ENCODE measurements at places on chromosomes 6 and 20.

GRCh38 chr6:5457041-5457440, 195.7 kb downstream of the FARS2 start:
- no peak for DNase-seq

DNA sequence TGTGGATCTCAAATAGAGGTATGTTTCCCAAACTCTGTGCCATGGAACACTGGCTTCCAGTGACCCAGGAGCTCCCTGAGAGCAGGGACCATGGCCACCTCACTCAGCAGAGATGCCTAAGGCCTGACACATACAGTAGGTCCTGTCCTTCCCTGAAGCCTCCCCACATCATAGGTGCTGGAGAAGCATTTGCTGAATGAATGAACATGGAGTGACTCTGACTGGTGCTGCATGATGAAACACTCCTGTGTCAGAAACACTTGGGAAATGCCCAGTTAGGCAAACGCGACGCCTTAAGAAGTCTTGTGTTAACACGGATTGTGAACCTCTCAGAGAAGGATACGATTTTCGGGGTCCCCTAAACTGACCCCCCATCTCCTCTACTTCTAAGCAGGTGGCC, 14.3 kb downstream of the SLA2 start:
- no peak for DNase-seq

GRCh38 chr6:34129753-34130152, 16.1 kb downstream of the GRM4 start:
- DNase-seq: no peak

GRCh38 chr6:82775361-82775760, 290.3 kb downstream of the UBE3D start:
- no peak for DNase-seq

- DNase-seq: no peak
Measured at GRCh38 chr6:53623497-53623896, 42.1 kb downstream of the KLHL31 start.

DNA sequence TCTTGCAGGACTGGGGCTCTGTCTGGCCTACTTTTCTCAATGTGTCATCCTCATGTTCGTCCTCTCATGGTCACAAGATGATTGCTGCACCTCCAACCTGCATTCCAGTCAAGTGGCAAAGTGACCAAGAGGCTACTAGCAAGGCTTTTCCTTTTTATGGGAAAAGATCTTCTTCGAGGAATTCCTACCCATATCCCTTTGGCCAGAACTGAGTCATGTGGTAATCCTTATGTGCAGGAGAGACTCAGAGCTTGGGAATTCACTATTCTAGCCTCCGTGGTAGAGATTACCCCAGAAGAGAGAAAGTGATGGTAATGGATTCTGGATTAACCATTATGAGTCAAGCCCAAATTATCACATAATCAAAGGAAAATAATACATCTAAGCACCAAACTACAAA, 162.7 kb downstream of the KCNQ5 start:
- no peak for DNase-seq

- DNase-seq: no peak
Measured at GRCh38 chr6:117677553-117678141, 2.4 kb downstream of the NUS1 start.

DNA sequence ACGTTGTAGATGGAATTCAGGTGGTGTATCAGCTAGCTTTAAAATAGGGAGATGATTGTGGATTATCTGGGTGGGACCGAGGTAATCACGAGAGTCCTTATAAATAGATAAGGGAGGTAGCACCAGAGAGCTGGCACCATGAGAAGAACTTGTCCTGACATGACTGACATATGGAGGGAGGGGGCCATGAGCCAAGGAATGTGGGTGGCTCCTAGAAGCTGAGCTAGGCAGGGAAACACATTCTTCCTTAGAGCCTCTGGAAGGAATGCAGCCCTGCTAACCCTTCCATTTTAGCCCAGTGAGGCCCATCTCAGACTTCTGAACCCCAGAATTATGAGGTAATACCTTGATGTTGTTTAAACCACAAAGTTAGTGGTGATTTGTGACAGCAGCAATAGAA, 321.1 kb upstream of the SULF2 start:
- DNase-seq: no peak

- DNase-seq: no peak
Measured at GRCh38 chr6:449486-450419, 58.2 kb downstream of the IRF4 start.

- DNase-seq: peak; percentile 4
Measured at GRCh38 chr6:99821164-99821563, 172.9 kb downstream of the MCHR2 start.

DNA sequence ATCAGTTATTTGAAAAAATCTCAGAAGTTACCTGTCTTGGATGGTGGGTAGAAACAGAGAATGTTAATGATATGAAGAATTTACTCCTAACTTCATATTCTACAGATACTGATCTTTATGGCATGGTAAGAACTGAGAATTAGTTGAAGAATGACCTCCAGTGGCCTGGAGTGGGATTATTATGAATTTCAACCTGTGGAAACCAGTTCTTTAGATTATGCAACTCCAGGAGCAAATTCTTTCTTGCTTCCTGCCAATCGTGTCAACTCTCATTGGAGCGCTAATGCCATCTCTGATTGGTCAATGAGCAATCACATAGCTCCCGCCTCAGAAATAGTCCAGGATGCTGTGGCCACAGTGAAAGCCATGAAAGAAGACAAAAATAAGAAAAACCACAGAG, 40.6 kb downstream of the LYRM2 start:
- DNase-seq: peak; percentile 29

- no peak for DNase-seq
Measured at GRCh38 chr20:2754424-2754823, 46.0 kb downstream of the CPXM1 start.

- peak; percentile 10 for DNase-seq
Measured at GRCh38 chr6:134002821-134003220, 49.6 kb downstream of the SLC2A12 start.

DNA sequence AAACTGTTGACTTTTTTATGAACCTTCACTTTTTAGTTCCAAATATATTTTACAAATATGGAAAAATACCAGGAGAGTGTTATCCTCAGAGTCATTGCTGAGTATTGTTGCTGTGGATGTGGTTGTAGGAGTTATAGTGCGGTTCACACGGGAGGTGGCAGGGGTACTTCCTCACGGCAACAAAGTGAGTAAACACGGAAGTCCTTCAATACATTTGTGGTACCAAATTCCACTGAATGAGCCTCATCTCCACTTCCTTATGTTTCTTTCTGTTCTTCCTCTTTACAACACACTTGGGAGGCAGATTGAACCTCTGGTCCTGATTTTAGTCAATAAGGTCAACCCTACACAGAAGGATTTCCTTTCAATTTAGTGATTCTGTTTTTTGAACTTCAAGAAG, 371.8 kb downstream of the BTBD3 start:
- DNase-seq: no peak

GRCh38 chr20:13426870-13427269, 205.8 kb downstream of the ISM1 start:
- DNase-seq: no peak

DNA sequence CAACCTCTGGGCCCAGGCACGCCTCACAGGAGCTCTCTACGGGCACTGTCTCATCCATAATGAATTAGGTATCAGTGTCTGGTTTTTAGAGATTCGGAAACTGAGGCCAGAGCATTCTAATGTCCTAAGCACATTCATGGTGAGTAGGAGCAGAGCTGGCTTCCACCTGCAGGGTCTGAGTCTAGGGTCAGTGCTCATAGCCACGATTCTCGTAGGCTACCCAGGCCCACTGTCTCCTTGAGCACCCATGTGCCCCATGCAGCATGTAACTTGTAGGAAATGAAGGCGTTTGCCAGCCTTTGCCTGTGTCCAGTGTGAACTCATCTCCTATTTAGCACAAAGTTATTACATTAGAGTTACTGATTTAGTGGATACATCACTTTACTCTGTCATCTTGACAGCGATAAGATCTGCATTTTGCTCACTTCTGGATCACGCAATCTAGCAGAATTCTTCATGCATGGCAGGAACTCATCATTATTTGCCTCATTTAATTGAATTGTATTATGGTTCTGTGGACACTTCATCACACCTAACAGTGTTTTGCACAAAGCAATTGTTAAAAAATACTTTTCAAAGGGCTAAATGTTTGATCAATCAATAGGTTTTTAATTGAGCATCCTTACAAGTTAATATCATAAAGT, 205.3 kb upstream of the SULF2 start:
- DNase-seq: no peak

GRCh38 chr20:47370850-47371782, 14.6 kb upstream of the ZMYND8 start:
- no peak for DNase-seq

DNA sequence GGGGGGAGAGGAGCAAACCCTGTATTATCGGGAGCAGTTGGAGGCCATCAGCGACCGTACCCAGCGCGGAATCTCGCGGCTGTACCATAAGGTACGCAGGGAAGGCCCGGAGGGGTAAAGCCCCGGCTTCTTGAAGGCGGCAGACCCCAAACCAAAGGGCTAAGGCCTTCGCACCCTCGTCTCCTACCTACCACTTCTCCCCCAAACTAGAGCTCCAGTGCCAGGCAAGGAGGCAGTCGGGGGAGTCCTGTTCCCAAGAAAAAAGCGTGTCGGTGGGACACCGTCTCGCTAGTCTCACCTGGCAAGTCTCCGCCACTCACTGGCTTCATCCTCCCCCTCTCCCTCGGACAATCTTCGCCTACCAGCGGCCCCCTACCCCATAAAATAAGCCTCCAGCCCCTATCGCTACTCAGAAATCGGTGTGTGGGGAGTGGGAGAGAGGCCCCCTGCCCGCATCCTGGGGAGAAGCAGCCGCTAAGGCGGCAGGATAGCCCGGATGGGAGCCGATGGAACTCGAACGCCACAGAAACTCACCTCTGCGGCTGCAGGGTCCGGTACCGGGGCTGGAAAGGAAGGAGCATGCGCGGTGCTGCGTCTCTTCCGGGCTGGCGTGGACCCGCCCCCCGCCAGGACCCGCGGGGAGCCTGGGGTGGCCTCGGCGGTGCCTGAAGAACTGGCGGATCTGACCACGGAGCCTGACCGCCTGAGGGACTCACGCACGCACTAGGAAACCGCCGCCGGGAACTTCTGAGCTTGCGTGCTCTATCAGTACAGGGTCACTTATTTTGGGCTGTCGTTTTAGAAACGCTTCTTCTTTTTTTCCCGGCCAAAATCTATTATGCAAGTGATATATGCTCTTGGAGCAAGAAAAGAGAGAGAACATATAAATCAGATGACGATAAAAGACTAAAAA, at the start of gene RPS10:
TSS of gene RPS10 (minus strand) at position 572 of the 913 bp plus-strand sequence. CDS start 848 bp downstream, outside the sequence.
- peak; percentile 95 for DNase-seq

DNA sequence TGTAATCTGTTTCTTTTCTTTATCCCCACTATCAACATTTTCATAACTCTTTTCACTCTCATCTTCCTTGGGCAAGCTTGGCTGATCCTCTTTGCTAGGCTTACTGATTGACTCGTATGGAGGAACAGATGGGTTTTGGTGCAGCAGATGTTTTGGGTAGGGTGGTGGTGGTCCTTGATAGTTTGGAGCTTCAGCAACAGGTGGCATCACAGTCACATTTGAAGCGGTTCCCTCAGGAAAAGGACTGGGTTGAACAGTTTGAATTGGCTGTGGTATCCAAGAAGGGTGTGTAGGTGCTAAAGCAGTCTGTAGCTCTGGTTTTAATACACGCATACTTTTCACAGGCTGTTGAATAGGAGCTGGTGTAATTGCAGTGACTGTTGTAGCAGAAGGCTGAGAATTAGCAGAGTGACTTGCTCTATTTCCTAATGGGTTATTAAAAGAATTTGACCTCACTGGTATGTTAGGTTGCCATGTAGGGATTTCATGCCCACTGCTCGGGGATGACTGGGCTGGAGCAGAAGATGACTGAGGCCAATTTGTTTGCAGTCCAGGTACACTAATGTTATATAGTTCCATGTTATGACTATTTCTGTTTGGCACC, 34.5 kb downstream of the LATS1 start:
- no peak for DNase-seq

GRCh38 chr6:3531481-3531880, 74.6 kb upstream of the SLC22A23 start:
- DNase-seq: no peak

GRCh38 chr6:104589940-104590339, 269.8 kb downstream of the HACE1 start:
- no peak for DNase-seq

- peak; percentile 13 for DNase-seq
Measured at GRCh38 chr6:122838060-122838780, 49.2 kb downstream of the SMPDL3A start.

GRCh38 chr6:21305893-21306332, 287.6 kb upstream of the SOX4 start:
- DNase-seq: peak; percentile 33

- no peak for DNase-seq
Measured at GRCh38 chr6:30741789-30742315, 635 bp downstream of the FLOT1 start.

- peak; percentile 53 for DNase-seq
Measured at GRCh38 chr6:165439928-165440554, 130.6 kb upstream of the C6orf118 start.

DNA sequence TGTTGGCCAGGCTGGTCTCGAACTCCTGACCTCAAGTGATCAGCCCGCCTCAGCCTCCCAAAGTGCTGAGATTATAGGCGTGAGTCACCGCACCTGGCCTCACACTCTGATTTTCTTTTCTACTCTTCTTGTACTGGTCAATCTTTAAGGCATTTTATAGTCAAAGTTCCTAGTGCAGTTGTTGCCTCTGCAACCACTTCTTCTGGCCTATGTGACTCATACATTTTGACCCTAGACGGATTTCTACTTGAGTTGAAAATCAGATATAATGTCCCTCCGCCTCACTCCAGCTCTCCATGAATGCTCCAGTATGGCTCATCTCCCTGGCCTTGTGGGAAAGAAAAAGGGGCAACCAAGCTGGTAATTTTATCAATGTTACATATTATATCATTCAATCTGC, 42.4 kb downstream of the TNFRSF21 start:
- no peak for DNase-seq
